ENCODE measurements at places on chromosomes 2 and 18. TPM values are rescaled to one million over a fixed set of nuclear protein-coding genes. Genes with fewer than 3 reads are reported as not detected.

PDCL3 gene
- 35.4 TPM for total RNA-seq

XIRP2 gene
- total RNA-seq = 0.05 TPM

TSGA10 gene
- 7.9 TPM for total RNA-seq

DNA sequence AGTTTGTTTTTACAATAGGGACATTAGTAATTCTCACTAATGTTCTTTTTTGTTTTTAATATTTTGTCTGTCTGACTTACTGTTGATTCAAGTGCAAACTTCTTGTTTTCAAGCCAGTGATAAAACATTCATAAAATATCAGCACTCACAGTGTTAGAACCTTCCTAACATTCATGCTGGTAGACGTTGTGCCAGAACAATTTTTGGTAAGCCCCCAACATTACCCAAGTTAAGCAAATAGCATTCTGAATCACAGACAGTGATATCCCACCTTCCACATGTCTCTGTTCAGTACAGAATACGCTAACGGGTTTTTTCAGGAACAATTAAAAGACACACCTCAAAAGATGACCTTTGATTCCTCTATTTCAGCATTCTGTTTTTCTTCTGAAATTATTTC is 390.3 kb downstream of the ARHGAP15 start:
- no peak for DNase-seq

DNA sequence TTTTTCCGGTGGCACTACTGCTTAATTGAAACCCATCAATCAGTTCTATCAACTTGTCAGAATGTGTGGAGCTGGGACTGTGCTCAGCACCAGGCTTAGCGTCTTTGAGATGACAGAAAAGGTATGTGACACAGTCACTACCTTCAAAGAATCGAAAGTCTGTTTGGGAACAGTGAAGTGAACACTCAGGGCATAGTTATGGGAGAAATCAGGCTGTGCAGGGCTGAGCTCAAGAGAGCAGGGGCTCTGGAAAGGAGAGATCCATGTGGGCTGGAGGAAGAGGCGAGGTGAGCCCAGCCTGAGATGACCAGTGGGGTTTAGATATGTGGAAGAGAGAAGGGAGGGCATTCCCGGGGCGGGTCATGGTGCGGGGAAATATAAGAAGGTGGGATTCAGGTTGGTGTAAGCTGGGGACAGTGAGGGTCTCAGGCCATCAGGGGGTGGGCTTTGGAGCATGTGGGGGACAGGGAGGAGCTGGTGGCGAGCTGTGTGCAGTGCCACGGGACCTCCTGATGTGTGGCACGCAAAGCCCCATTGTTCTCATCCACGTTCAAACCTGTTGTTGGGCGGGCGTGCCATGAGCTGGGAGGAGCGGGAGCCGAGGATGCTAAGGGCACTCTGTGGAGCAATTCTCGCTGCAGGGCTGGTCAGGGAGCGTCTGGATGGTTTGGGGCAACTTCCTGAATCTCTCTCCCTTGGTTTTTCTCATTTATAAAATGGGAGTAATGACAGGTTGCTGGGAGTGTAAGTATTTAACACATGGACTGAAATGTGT is 72.5 kb downstream of the VAPA start:
- DNase-seq = no peak

GRCh38 chr2:238162846-238163441 is 4.2 kb downstream of the ERFE start:
- DNase-seq = no peak
